ENCODE measurements at places on chromosomes 4 and X.

DNA sequence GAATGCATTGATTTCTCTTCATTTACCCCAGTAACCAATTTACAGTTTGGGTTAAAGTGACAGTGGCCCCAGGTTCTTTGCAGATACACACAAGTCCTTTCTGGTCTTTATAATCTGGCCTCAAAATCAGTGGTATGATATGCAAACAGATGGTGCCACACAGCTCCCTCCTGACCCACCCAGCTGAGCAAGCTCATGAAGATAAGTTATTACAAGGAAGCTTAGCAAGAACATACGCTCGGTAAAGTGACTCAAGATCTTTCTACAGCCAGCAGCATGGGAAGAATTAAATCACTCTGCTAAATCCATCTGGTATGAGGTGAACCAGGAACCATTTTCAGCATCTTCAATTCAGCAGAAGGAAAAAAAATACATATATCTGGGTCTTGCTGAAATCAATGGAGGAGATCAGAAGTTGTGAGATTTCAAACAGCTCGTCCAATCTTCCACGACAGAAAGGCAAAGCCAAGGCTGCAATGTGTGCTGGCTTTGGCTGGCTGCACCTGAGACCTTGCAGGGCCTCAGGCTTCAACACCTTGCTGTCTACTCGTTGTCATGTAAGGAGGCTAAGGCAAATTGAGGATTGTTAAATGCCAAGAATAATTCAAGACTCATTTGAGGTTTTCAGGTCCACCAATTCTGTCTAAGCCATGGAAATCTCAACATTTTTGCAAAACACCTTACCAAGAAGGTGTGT, 28.2 kb downstream of the SEL1L3 start:
- DNase-seq = no peak

DNA sequence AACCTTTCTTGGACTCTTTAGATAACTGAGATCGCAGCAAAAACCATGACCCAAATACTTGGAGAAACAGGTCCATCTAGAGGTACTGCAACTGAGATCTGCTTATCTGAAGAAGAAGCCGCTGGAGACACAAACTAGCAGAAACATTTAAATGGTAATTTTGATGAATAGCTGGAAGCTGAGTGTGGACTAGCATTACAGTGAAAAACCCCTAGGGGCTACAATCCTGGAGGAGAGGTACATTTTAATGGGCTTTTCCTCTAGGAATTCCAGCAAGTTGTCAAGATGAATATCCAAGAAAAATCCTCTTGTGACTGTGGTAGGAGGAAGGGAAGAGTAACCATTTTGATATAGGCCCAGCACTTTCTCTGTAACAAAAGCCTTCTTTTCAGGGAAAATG, 592.5 kb upstream of the GRIA3 start:
- DNase-seq = no peak

GRCh38 chr4:105979506-105979905, 84.2 kb downstream of the NPNT start:
- no peak for DNase-seq

GRCh38 chr4:47221721-47222120, 190.4 kb downstream of the GABRB1 start:
- DNase-seq = no peak

- no peak for DNase-seq
Observed at GRCh38 chr4:67684839-67685531, 16.0 kb downstream of the UBA6 start.

- DNase-seq = no peak
Observed at GRCh38 chrX:31423609-31424189, 351.9 kb upstream of the FTHL17 start.
